Naive thymus-derived CD8-positive, alpha-beta T cell (primary cell): ENCODE measurements at places on chromosomes 16 and 17.

GRCh38 chr17:74297941-74298340 lies 23.9 kb downstream of the DNAI2 start:
- DNase-seq: no peak

GRCh38 chr17:64399071-64399766 lies 8.6 kb upstream of the PECAM1 start:
- DNase-seq: no peak

DNA sequence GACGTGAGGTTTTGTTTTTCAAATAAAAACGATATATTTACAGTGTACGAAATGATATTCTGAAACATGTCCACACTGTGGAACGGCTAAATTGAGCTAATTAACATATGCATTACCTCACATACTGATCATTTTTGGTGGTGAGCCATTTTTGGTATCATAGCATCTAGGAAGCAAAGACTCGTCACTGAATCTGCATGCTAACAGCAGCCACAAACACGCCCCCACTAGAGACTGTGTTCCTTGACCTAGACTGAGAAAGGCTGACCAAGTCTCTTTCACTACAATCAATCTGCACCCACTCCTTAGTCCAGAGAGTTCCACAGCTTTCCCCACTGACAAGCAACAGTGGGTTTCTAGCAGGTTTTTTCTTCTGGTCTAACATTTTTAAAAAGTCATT lies 29.5 kb downstream of the NPLOC4 start:
- DNase-seq: no peak

GRCh38 chr16:46629331-46630219 lies 8.4 kb upstream of the SHCBP1 start:
- no peak for DNase-seq

- no peak for DNase-seq
Observed at GRCh38 chr16:69404275-69404805, 18.5 kb upstream of the TERF2 start.

DNA sequence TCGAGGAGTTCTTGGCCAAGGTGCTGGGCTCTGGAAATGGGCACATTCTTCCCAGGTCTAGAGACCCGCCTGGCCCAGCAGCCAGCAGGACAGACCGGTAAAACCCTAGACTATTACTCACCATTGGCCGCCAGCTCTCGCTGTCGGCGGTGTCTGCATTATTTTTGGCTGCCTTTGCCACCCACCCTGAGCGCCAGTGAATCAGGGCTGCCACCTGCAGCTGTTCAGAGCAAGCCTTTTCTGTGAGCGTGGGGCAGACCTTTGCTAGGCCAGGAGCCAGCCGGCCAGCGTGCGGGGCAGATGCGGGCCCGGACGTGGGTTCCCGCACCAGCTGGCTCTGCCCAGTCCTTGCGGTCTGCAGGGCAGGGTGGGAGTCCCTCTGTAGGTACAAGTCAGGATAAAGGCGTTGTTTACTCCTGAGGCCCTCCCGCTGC lies 15.8 kb upstream of the CLEC18A start:
- no peak for DNase-seq

DNA sequence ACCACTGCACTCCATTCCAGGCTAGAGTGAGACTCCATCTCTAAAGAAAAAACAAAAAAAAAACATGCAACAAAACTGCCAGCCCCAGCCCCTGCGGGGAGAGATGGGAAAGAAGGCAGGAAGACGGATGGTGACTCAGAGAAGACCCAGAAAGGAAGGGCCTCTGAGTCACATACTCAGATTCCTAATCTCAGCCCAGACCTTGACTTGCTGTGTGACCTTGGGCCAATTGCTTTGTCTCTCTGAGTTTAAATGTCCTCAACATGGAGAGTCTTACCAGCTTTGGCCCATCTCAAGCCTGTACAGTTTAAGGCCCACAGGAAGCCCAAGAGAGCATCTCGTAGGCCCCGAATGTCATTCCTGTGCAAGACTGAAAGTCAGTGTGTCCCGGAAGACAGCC lies 86.5 kb upstream of the LHX1 start:
- DNase-seq: no peak
